Caki2 (cell line): ENCODE measurements at places on chromosomes 7 and 10. TPM values are rescaled to one million over a fixed set of nuclear protein-coding genes. Genes with fewer than 3 reads are reported as not detected.

GRCh38 chr10:96532523-96532922, 18.8 kb upstream of the TLL2 start:
- no peak for DNase-seq

- peak; percentile 90 for DNase-seq
Measured at GRCh38 chr7:51123322-51124019, 193.1 kb downstream of the COBL start.

DNA sequence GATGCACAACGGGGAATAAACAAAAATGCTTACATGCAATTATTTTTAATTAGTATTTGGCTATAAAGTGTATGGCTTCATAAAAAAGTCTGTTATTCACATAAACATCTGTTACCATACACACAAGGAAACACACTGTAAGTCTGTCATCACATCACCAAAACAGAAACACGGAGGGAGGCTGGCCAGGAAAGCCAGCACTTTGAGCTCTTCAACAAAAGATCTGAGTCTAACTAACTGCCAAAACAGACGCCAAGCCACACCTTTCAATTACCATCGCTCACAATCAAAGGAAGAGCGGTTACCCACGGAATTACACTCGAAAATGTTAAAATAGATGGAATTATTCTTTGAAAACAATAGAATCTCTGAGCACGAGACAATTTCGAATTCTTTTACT, 49.2 kb upstream of the MGMT start:
- DNase-seq: no peak

DNA sequence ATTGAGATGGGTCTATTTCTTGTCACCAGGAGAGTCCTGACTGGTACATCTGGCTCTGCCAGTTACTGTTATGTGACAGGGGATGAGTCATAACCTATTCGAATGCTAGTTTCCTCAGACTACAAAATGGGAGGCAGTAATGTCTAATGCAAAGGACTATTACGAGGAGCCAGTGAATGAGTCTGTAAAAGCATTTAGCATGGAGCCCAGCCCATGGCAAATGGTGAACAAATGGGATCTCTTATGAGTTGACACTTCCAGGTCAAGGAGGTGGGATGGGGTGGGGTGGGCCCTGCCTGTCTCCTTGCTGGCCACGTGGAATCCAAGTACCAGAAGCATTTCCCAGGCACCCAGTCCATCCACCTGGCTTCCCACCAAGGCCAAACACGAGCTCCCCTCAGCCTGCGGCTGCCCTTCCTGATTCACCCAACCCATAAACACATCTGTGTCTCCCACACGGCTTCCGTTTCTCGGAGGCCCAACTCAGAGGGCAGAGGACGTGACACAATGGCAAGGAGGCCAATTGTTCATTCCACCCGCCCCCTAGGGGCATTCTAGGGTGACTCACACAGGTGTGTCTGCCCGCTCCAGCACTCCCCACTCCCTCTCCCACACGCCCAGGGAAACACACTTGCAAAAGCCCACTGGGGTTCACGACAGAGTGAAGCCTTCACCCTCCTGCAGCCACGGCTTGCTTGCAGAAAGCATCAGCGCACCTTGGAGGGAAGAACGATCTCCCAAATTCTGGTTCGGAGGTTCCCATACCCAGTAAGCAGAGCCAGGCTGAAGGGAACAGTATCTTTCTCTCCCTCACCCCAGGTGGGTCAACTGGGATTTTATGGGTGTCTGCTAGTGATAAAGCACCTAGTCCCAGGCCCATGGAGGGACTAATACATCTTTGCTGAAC, 109.8 kb downstream of the SH3PXD2A start:
- DNase-seq: no peak

- DNase-seq: no peak
Measured at GRCh38 chr10:133466683-133467275, 13.0 kb downstream of the SCART1 start.

DNA sequence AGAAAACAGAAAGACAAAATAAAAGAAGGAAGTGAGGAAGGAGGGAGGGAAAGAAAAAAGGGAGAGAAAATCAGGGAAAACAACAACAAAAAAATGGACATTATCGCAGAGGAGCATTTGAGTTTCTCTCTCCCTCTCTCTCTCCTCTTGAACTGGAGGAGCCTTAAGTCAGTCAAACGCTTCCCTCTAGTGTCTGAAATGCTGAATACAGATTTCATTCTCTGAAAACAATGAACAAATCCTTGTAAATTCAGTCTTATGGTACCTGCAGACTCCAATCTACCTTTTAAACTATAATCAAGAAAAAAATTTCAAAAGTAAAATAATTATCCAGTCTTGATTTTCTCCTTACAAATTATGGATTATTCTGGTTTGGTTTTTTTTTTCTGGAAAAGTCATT, 89.2 kb upstream of the PFKP start:
- peak; percentile 78 for DNase-seq

DNA sequence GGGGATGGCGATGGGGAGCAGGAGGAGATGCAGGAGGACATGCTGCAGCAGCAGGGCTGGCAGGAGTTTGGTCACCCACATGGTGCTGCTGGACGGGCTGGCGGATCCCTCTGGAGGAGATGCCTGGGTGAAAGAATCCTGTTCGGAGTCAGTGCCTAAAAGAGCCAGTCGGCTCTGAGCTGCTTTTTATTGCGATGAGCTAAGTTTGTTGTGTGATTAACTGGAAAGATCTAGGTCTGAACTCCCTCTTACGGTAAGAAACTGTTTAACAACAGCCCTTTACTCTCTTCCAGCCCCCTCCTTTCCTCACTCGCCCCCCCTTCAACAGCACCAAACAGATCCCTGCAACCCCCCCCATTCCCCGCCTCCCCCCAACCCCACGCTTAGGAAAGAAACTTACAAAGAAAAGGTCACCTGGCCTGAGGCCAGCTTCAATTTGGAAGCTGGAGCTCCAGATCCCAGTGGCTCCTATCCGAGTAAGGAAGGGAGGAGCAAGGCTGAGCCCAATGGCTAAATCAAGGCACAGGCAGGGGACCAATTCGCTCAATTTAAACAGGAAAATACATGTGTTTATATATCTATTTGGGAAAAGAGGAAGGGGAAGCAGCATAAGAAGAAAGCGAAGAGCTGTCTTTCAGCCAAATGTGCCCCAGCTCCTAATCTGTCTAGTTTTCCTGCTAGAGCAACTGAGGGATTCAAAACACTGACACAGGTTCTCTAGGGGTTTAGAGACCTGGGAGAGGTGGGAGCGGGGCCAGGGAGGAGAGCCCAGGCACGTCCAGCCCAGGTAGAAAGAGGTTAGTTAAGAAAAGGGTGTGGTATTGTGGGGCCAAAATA, at the start of gene HGF:
Gene HGF, minus strand, starts transcription at position 157 of the 837 bp plus-strand sequence. Its CDS starts 76 bp downstream, at position 81.
- no peak for DNase-seq

The SFRP5 gene
- total RNA-seq: not detected in 2 replicates

The EN2 gene
- total RNA-seq: 1.3 and 6.7 TPM in 2 replicates

The ADAMTS14 gene
- total RNA-seq: 0.37 and 1.0 TPM in 2 replicates

The PRF1 gene
- not detected in 2 replicates for total RNA-seq

The VIPR2 gene
- total RNA-seq: not detected in 2 replicates
